Pancreas (tissue), 10 donors: ENCODE measurements at places on chromosomes 16 and 17.

- DNase-seq = no peak
- no peaks in the 10 kb centered on the region for H3K4me1 ChIP-seq
Observed at GRCh38 chr17:12953156-12953555, 64.7 kb downstream of the ELAC2 start.

GRCh38 chr16:67447508-67448076, 16.7 kb downstream of the HSD11B2 start:
- H3K36me3 ChIP-seq = no peaks in the 10 kb centered on the region
- peaks cover 56% of the 10 kb centered on the region for H3K4me1 ChIP-seq
- peak; percentile 84 for DNase-seq
- no peaks in the 10 kb centered on the region for H3K27me3 ChIP-seq

GRCh38 chr16:54821731-54822130, 108.9 kb upstream of the IRX5 start:
- H3K4me3 ChIP-seq = no peak overlapping the region
- H3K36me3 ChIP-seq = no peaks in the 10 kb centered on the region
- no peaks in the 10 kb centered on the region for H3K4me1 ChIP-seq
- no peak for DNase-seq
- H3K27ac ChIP-seq = no peak overlapping the region

DNA sequence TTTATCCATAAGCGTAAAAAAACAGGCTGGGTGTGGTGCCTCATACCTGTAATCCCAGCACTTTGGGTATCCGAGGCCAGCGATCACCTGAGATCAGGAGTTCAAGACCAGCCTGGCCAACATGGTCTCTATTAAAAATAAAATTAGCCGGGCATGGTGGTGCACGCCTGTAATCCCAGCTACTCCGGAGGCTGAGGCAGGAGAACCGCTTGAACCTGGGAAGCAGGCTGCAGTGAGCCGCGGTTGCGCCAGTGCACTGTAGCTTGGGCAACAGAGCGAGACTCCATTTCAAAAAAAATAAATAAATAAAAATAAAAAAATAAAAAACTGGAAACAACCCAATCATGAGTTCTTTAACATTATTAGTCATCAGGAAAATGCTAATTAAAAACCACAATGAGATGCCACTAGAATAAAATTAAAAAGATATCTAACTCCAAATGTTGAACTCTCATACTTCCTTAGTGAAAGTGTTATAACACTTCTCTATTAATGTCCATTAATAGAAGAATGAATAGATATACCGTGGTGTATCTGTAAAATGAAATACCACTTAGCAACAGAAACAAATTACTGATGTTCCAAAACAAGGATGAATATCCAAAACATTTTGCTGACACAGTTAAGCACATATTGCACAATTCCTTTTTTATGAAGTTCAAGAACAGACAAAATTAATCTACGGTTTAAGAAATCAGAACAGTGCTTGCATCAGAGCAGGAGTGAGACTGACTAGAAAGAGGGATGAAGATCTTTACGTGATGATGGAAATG, 13.1 kb downstream of the MPHOSPH6 start:
- no peaks in the 10 kb centered on the region for H3K36me3 ChIP-seq
- DNase-seq = no peak
- H3K4me1 ChIP-seq = no peaks in the 10 kb centered on the region

- no peak for DNase-seq
- H3K27ac ChIP-seq = no peak overlapping the region
- no peak overlapping the region for H3K4me3 ChIP-seq
- H3K36me3 ChIP-seq = no peaks in the 10 kb centered on the region
- no peaks in the 10 kb centered on the region for H3K4me1 ChIP-seq
- H3K27me3 ChIP-seq = no peaks in the 10 kb centered on the region
Observed at GRCh38 chr17:47717979-47718621, 14.9 kb upstream of the TBX21 start.

DNA sequence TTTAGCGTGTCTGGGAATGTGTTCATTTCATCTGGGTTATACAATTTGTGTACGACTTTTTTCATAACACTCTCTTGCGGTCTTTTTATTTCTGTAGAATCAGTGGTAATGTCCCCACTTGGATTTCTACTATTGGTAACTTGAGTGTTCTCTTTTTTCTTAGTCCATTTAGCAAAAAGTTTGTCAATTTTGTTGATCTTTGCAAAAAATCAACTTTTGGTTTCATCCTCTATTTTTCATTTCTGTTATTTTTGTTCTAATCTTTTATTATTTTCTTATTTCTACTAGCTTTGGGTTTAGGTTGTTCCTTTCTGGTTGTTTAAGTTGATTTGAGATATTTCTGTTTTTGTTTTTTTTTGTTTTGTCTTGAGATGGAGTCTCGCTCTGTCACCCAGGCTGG, 7.7 kb upstream of the SLC22A31 start:
- no peaks in the 10 kb centered on the region for H3K36me3 ChIP-seq
- no peak overlapping the region for H3K27ac ChIP-seq
- H3K4me3 ChIP-seq = no peak overlapping the region
- no peak for DNase-seq
- H3K27me3 ChIP-seq = no peaks in the 10 kb centered on the region

DNA sequence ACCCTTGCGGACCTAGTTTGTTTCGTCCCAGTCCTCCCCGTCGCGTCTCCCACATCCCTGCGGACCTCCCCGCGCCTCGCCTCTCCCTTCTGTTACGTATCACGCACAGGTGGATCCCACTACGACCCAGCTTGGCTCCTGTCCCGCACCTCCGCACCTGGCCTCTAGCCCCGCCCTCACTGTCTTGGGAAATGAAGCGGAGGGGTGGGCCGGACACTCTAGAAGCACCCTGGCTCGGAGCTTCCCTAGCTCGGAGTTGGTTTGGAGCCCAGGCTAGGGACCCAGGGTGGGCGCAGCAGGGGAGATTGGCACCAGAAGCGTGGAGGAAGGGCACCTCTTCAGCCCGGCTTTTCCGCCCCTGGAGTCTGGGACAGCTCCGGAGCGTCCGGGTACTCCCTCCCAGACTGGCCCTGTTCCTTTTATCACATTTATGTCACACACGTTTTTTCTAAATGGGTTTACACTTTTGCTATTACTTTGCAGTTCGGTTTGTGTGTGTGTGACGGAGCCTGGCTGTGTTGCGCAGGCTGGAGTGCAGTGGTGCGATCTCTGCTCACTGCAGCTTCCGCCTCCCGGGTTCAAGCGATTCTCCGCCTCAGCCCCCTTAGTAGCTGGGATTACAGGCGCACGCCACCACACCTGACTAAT, 1.4 kb upstream of the CEMP1 start:
- no peaks in the 10 kb centered on the region for H3K27me3 ChIP-seq
- H3K36me3 ChIP-seq = no peaks in the 10 kb centered on the region
- peak overlapping the region; percentile 97 for H3K27ac ChIP-seq

- no peak overlapping the region for H3K27ac ChIP-seq
- no peaks in the 10 kb centered on the region for H3K4me1 ChIP-seq
- H3K36me3 ChIP-seq = no peaks in the 10 kb centered on the region
- no peak for DNase-seq
Observed at GRCh38 chr16:11152677-11153331, 103.2 kb downstream of the SOCS1 start.

DNA sequence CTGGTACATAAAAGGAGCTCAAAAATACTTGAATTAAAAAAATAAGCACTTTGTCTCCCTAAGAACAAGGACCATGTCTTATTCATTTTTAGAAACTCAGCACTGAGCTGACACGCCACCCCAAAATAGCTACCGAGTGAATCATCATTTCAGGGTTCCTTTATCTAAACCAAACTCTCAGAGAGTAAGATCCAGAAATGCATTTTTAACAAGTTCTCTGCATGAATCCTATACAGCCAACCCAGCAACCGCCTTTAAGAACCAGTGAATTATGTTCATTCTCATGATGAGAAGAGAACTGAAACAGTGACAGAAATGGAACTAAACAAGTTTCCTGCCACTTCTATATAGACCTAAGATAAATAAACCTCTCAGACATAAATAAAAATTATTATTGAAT, 8.7 kb downstream of the C16orf87 start:
- H3K4me3 ChIP-seq = no peak overlapping the region
- H3K27me3 ChIP-seq = no peaks in the 10 kb centered on the region
- H3K27ac ChIP-seq = no peak overlapping the region
- no peak for DNase-seq
- H3K36me3 ChIP-seq = no peaks in the 10 kb centered on the region

GRCh38 chr17:63647936-63648335, 25.7 kb downstream of the MAP3K3 start:
- H3K4me1 ChIP-seq = no peaks in the 10 kb centered on the region
- H3K27me3 ChIP-seq = no peaks in the 10 kb centered on the region
- no peak for DNase-seq
- H3K36me3 ChIP-seq = no peaks in the 10 kb centered on the region

GRCh38 chr16:57341441-57342303, 16.9 kb upstream of the CCL22 start:
- no peak overlapping the region for H3K27ac ChIP-seq
- DNase-seq = no peak
- H3K4me1 ChIP-seq = no peaks in the 10 kb centered on the region

DNA sequence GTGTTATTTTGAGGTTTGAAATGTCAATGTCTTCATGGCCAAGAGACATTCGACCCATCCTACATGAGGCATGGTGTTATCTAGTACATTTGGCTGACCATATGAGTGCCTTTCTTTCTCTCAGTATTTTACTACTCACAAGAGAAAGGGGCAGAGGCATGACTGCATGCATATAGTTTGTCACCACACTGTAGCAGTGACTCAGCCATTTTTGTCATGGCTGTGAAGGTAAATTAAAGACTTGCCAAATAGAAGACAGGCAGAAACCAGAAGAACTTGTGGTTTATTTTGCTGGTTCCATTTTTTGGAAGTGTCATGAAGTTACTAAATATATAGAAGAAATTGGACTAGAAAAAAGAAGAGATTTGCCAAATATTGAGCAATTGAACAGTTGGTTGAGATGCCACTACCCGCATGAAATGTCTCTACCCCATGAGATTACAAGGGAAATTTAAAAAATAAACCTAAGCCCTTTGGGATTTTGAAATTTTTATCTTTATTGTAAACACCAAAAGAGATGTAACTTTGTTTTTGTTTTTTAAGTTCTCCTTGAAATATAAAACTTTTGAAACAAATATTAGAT, 170.3 kb downstream of the CHD9 start:
- no peaks in the 10 kb centered on the region for H3K27me3 ChIP-seq
- no peak overlapping the region for H3K27ac ChIP-seq
- DNase-seq = no peak
- no peak overlapping the region for H3K4me3 ChIP-seq

DNA sequence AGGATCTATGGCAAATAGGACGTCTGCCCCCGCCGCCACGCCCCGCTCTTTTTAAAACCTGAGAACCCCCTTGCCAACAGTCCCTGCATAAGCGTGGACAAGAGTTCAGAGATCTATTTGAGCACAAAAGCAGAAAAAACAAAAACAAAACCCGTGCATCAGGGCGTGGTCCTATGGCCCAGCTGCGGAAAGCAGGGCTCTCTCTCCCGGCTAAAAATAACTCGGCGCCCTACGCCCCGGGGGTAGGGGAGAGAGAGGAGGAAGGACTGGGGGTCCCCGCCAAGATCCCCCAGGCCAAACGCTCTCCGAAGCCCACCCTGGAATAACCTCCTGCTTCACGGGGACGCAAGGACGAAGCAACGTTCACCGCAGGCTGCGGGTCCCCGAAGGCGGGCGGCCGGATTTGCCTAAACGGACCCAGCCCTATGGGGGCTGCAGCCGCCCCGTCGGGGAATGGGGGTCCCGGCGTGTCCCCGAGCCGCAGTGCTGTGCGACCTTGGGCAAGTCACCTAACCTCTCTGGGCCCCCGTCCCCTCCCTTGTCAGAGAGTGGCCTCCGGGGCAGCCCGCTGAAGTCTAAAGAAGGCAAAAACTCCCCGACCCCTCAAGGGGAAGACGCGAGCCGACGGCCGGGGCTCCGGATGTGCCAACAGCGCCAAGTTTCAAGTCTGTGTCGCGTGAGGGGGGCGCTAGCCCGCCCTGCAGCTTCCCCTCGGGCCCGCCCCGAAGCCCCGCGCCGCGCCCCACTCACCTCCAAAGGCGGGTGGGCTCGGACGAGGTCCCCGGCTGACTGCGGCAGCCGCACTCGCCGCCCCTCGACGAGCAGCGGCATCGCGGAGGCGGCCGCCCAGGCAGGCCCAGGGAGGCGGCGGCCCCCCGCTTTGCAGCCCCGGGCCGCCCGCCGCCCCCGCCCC, 477 bp downstream of the NTAN1 start:
- peaks cover 3% of the 10 kb centered on the region for H3K36me3 ChIP-seq
- H3K4me3 ChIP-seq = peak overlapping the region; percentile 92
- H3K27me3 ChIP-seq = no peaks in the 10 kb centered on the region
- H3K4me1 ChIP-seq = peaks cover 7% of the 10 kb centered on the region

- H3K4me1 ChIP-seq = peaks cover 10% of the 10 kb centered on the region
- no peaks in the 10 kb centered on the region for H3K36me3 ChIP-seq
- no peak overlapping the region for H3K27ac ChIP-seq
- no peaks in the 10 kb centered on the region for H3K27me3 ChIP-seq
- DNase-seq = no peak
- no peak overlapping the region for H3K4me3 ChIP-seq
Observed at GRCh38 chr17:56821847-56822534, 11.7 kb downstream of the C17orf67 start.

GRCh38 chr16:80092681-80093080, 448.1 kb upstream of the DYNLRB2 start:
- DNase-seq = no peak
- no peaks in the 10 kb centered on the region for H3K4me1 ChIP-seq
- H3K27me3 ChIP-seq = no peaks in the 10 kb centered on the region
